ENCODE measurements at places on chromosomes 13 and 19.
A peak's percentile ranks its signal among the peaks of the same experiment; 100 is the strongest.

- DNase-seq = no peak
Observed at GRCh38 chr19:51458051-51458645, at the start of gene SIGLEC8. TSS of gene SIGLEC8 (minus strand) at chr19:51458454. CDS start at chr19:51458387, 67 bp downstream.

- peak; percentile 5 for DNase-seq
Observed at GRCh38 chr19:10228920-10229319, 2.2 kb downstream of the S1PR2 start.

DNA sequence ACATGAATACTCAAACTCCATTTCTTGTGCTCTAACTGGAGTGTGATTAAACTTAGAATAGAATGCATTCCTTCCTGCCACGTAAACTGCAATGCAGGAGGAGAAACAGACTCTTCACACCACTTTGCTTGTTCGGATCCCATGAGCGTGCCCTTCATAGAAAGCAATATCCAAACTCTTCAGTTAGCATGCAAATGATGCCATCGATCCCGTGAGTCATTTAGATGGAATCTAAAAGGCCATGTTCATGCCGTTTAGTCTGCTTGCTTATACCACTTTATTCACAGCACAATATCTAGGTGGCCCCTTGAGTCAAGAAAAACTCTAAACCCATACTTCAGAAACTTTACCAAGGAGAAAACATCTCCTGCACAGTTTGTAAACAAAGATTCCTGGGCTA is 225.8 kb downstream of the OXGR1 start:
- DNase-seq = no peak

DNA sequence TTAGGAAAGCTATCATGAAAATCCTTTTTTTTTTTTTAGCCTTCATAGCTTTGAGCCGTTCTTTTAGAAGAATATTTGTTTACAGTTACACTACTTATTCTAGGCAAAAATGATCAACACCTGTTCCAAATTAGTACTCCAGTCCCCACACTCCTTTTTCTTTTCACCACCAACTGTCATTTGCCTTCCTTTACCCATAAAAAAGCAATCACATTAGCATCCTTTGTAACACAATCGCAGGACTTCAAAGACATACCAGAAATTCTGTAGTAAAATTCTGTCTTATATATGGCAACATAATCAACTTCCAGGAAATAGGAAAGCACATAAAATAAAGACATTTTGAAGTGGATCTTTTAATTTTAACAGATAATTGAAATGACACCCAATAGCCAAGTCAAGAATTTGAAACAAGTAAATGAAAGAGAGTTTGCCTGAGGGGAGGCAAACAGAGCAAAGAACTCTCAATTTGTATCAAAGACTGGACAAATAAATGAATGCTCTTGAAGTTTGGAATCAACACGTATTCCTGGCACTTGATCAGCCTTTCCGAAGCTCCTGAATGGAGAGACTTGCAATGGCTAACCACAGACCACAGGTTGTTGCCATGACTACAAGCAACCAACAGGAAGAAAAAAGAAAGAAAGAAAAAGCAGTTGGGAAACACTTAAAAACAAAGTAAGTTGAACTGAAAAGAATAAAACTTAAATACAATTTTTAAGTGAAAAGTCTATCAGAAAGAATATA is 206.8 kb downstream of the PCDH9 start:
- no peak for DNase-seq

GRCh38 chr13:46087481-46087880 is 17.4 kb downstream of the CPB2 start:
- DNase-seq = no peak
